ENCODE measurements at places on chromosomes 7 and 10.
A peak's percentile ranks its signal among the peaks of the same experiment; 100 is the strongest.

DNA sequence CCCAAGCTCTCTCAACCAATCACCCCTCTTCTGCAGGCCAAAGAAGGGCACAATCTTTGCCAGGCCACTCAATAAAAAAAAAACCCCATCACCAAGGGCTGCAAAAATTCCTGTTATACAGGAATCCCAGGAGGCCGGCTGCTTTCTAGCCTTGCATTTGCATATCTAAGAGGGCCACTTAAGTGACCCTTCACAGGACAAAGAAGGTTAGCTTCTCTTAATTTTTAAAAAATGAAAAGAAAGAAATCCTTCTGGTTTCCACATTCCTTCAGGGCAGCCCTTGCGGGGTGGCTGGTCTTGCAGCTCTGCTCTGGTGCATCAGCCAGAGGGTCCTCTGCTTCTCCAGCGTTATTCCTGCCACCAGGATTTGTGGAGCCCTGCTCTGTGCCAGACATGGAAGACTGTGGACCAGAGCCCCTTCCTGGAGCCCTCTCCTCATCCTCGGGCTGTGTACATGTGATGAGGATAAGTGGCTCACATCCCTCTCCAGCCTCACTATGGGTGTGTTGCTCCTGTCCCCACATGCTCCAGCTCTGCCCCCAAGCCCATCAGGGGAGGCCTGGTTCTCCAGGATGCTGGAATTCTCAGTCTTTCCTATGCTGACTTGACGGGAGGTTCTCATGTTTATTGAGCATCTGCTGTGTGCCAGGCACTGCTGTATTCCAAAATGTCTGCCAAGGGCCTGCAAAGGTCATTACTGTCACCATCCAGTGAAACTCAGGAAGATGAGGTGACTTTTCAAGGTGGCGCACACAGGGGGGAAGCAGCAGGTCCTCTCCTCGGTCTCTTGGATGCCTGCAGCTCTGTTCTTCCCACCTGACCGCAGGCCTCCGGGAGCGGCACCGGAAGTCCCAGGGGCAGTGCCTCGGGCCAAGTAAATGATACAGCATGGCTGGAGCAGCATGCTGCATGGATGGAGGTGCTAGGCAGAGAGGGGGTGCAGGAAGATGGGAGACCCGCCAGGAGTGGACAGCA lies 67.7 kb downstream of the ARHGAP22 start:
- H3K27me3 ChIP-seq = no peaks in the 10 kb centered on the region
- peaks cover 9% of the 10 kb centered on the region for H3K4me1 ChIP-seq
- no peak for DNase-seq
- H3K4me3 ChIP-seq = no peak overlapping the region
- H3K36me3 ChIP-seq = no peaks in the 10 kb centered on the region
- H3K27ac ChIP-seq = no peak overlapping the region

DNA sequence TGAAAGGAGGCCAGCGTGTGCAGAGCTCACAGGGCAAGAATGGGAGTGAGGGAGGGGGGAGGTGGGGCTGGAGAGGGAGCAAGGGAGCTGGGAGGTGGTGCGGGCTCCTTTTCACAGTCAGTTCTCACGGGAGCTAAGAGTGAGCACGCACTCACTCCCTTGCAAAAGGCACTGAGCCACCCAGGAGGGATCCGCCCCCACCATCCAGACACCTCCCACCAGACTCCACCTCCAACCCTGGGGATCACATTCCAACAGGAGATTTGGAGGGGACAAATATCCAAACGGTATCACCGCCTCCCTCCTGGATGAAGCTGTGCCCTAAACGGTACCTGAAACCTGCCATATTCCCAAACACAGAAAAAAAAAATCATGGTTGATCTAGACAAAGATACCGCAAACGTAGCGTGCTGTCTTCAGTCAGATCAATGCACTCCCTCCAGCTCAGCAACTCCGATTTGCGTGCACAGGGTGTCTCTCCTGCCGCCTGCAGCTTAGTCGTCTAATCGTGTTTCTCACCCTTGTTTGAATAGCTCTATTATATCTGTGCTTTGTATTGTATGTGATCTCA lies 20.3 kb upstream of the PRKAG2 start:
- peaks cover 31% of the 10 kb centered on the region for H3K4me1 ChIP-seq
- DNase-seq = no peak
- H3K27ac ChIP-seq = no peak overlapping the region
- H3K36me3 ChIP-seq = no peaks in the 10 kb centered on the region

DNA sequence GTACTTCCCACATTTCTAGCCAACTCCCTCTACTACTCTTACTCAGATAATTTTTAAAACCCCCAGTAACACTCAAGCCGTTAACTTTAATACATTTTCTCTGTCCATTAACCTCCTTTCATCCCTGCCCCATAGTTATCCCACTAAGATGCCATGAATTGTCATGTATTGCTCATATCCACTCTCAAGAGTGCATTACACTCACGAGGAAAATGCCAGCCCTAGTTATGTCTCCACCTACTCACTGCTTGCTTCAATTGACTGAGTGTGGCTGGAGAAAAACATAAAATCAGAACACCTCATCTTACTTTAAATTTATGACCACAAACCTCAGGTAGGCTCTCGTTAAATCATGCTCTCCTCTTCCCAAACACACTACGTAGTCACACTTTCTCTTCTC lies 324.1 kb upstream of the NPSR1 start:
- H3K36me3 ChIP-seq = no peaks in the 10 kb centered on the region
- no peak overlapping the region for H3K27ac ChIP-seq
- H3K4me3 ChIP-seq = no peak overlapping the region
- DNase-seq = no peak

DNA sequence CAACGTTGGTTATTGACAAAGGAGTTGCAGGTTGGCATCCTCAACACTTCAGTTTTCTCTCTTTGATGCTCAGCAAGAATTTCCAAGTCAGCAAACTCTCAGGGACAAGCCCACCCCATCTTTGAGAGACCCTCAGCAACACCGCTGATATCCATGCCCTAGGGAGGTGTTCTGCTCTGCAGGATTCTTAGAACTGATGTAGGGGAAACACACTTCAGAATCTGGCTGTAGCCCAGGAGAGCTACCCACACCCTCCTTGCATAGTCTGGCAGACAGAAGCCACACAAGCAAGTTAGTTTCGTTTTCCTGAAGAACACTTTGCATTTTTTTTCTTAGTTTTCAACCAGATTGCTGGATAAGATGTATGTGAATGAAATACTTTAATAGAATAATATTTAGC lies 822 bp downstream of the SAMD9L start:
- no peak for DNase-seq
- no peaks in the 10 kb centered on the region for H3K4me1 ChIP-seq
- no peak overlapping the region for H3K27ac ChIP-seq
- H3K36me3 ChIP-seq = no peaks in the 10 kb centered on the region

GRCh38 chr7:105611856-105612775 lies 30.8 kb upstream of the EFCAB10 start:
- no peak overlapping the region for H3K4me3 ChIP-seq
- H3K27me3 ChIP-seq = no peaks in the 10 kb centered on the region
- no peak for DNase-seq
- no peaks in the 10 kb centered on the region for H3K4me1 ChIP-seq
- H3K27ac ChIP-seq = no peak overlapping the region

GRCh38 chr7:30162133-30162532 lies 27.3 kb downstream of the MTURN start:
- peaks cover 4% of the 10 kb centered on the region for H3K27me3 ChIP-seq
- peaks cover 32% of the 10 kb centered on the region for H3K4me1 ChIP-seq
- no peaks in the 10 kb centered on the region for H3K36me3 ChIP-seq
- H3K4me3 ChIP-seq = peak overlapping the region; percentile 25
- no peak for DNase-seq

DNA sequence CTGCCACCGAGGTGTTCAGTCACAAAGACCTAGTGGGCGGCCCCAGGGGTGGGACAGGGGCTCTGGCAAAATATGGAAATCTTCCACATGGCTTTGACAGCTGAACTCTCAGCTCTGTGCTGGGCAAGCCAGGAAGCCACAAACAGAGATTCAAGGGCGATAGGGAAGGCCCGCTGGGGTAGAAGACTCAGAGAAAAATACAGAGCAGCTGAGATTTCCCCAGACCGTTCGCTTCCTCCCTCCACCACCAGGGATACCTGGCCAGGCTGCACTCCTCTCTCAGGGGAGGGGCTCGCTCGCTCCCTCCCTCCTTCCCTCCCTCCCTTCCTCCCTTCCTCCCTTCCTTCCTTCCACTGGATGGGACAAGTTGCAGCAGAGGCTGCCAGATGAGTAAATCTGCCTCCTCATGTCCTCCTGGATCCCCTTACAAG lies 260.5 kb downstream of the PRPF18 start:
- peaks cover 18% of the 10 kb centered on the region for H3K4me1 ChIP-seq
- DNase-seq = no peak
- H3K27ac ChIP-seq = no peak overlapping the region
- H3K27me3 ChIP-seq = no peaks in the 10 kb centered on the region
- no peak overlapping the region for H3K4me3 ChIP-seq

DNA sequence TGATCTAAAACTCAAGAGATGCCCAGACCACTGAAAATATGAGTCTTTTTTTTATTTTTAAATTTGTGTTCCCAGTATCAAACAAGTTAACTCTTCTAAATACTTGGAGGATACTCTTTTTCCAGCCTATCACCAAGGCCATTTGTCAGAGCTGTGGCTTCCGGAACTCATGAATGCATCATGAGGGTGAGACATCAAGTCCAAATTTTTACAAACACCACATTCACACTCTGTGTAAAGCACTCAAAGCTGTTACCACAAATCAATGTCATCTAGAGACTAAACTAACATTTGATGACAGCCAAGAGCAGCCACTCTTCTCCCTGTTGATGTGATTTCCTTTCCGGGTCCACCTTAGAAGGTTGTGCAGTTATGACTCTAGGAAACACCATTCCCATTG lies 43.8 kb upstream of the ARID5B start:
- no peak for DNase-seq
- H3K36me3 ChIP-seq = no peaks in the 10 kb centered on the region
- no peaks in the 10 kb centered on the region for H3K4me1 ChIP-seq
- no peak overlapping the region for H3K27ac ChIP-seq

GRCh38 chr10:125479059-125479458 lies 203.9 kb downstream of the TEX36 start:
- H3K27ac ChIP-seq = no peak overlapping the region
- H3K27me3 ChIP-seq = no peaks in the 10 kb centered on the region
- H3K36me3 ChIP-seq = no peaks in the 10 kb centered on the region
- H3K4me1 ChIP-seq = peaks cover 21% of the 10 kb centered on the region

DNA sequence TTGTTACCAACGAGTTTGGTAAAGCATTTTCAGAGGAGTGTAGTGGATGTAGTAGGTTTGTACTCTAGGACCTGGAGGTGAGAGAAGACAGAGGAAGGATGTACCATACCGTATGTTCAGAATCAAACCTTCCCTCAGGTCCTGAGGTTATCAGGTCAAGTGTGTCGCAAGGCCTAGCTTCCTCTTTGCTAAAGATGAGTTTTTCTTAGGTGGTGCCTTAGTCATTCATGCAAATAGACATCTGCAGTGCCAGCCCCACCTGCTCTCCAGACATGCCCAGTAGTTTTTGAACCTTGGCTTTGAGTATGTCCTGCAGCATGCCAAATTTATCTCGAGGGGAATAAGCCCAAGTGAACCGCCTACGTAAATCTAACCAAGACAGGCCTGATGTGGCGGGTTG lies 71.3 kb downstream of the HDAC9 start:
- DNase-seq = no peak
- no peak overlapping the region for H3K4me3 ChIP-seq
- no peaks in the 10 kb centered on the region for H3K4me1 ChIP-seq
- no peaks in the 10 kb centered on the region for H3K36me3 ChIP-seq

DNA sequence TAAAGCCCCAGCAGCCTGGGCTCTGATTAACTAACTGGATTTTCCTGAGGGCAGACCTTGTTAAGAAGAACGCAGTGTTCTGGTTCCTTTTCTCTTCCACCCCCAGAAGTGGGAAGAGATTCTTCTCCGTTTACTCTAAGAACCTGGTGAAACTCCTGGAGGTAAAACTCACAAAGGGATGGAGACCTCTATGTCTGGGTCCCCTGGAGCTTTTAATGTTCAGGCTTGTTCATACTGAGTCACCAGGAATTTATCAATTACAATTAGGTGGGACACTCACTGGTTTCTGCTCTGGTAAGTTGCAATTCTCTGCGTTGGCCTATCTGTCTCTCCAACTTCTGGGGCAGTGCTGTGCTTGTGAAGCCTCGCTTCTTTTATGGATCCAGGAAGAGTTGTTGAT lies 73.3 kb upstream of the CACNB2 start:
- H3K27ac ChIP-seq = no peak overlapping the region
- no peak overlapping the region for H3K4me3 ChIP-seq
- H3K4me1 ChIP-seq = no peaks in the 10 kb centered on the region
- no peak for DNase-seq

DNA sequence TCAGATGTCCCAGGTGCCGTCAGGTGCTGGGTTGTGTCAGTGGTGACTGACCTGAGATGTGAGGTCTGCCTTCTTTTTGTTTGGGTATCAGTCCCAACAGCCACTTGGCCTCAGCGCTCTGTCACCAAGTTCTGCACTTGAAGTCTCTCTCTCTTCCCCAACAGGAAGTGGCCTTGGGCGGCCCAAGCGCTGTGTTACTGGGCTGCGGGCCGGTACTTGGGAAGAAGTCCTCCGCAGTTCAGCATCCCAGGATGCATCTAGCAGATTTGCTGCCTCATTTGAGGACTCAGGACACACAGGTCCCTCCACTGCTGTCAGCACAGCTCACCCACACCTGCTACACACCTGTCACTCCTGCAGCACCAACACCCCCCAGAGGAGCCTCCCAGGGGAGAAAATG lies 40.1 kb downstream of the LYZL2 start:
- no peak overlapping the region for H3K4me3 ChIP-seq
- H3K36me3 ChIP-seq = no peaks in the 10 kb centered on the region
- no peak for DNase-seq

DNA sequence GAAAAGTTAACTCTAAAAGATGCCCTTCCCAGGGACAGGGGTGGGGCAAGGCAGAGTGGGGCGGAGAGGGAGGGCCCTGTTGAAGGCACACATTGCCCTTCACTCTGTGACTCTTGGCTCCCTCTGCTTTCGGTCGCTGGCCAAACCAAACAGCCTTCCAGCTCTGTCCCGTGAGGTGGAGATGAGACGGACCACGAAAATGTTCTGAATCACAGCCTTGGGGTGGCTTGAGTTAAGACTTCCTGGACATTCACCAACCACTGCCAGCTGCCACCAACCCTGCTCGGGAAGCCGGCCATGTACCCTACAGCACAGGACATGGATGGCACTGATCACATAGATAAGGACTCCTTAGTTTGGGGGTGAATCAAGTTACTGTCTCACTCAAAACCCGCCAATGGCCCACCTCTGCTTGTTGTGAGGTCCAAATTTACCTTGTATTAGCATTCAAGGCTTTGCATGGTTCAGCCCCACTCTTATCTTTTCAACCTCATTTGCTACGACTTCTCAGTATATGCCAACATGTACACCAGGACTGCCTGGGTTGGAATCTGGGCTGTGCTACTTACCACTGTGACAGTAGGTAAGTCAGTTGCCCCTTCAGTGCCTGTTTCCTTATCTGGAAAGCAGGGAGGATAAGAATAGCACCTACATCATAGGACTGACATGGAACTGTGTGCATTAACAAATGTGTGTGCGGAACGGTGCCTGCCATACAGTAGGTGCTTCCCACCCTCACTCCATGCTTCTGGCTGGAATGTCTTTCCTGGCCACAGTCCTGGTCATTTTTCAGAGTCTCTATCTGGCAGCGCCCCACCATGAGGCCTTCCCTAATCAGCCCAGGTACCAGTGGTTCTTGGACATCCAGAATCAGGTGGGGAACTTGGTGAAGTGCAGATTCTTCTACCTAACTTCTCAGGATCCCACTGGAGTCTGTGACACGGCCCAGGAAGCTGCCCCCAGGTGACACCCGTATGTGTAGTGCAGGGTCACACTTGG lies 28.0 kb downstream of the ITPRIP start:
- no peaks in the 10 kb centered on the region for H3K36me3 ChIP-seq
- no peak overlapping the region for H3K27ac ChIP-seq
- H3K4me3 ChIP-seq = no peak overlapping the region
- peaks cover 4% of the 10 kb centered on the region for H3K27me3 ChIP-seq
- no peak for DNase-seq

GRCh38 chr7:84675633-84676034 lies 481.0 kb upstream of the SEMA3A start:
- H3K4me1 ChIP-seq = no peaks in the 10 kb centered on the region
- no peak for DNase-seq
- no peaks in the 10 kb centered on the region for H3K27me3 ChIP-seq
- H3K4me3 ChIP-seq = no peak overlapping the region

All from neural crest cell (in vitro differentiated cells).